Activated T-helper 2 cell treated with anti-CD3 and anti-CD28 coated beads, Interferon-gamma antibody, Interleukin-2, Interleukin-4, amounts not matched to agents 10 μg/mL and 5 μg/mL and 100 μg/mL, durations not matched to agents 14 hours and 24 hours and 36 hours (primary cell): ENCODE measurements at places on chromosomes 11 and 22.

GRCh38 chr22:50715776-50716175 lies 22.2 kb upstream of the ACR start:
- no peak overlapping the region for H3K4me3 ChIP-seq
- no peak overlapping the region for H3K27ac ChIP-seq
- H3K4me1 ChIP-seq = no peaks in the 10 kb centered on the region
- no peaks in the 10 kb centered on the region for H3K36me3 ChIP-seq

DNA sequence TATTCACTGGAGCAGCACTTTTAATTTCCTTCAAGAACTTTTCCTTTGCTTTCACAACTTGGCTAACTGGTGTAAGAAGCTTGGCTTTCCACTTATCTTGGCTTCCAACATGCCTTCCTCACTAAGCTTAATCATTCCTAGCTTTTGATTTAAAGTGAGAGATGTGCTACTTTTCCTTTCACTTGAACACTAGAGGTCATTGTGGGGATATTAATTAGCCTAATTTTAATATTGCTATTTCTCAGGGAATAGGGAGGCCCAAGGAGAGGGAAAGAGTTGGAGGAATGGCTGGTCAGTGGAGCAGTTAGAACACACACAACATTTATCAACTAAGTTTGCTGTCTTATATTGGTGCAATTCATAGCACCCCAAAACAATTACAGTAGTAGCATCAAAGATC lies 24.6 kb upstream of the CCDC90B start:
- peaks cover 12% of the 10 kb centered on the region for H3K27me3 ChIP-seq
- no peak for DNase-seq
- H3K4me1 ChIP-seq = no peaks in the 10 kb centered on the region
- no peak overlapping the region for H3K4me3 ChIP-seq

GRCh38 chr11:103676413-103676812 lies 360.0 kb upstream of the DDI1 start:
- no peaks in the 10 kb centered on the region for H3K4me1 ChIP-seq
- no peak overlapping the region for H3K4me3 ChIP-seq
- no peak for DNase-seq
- no peaks in the 10 kb centered on the region for H3K36me3 ChIP-seq

DNA sequence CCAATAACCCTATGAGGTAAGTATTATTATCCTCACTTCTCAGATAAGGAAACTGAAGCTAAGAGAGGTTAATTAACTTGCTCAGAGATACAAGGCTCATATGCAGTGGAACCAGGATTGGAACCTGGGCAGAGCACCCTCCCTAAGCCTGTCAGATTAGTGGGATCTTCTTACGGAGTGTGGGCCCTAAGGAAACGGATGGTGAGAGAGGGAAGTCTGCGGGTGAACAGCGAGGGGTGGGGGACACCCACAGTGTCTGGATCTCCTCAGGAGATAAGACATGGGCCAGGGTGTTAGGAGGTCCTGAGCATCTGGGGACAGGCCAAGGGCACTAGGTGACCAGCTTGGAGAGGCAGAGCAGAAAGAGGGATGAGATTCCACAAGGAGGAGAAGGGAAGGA lies 376.0 kb downstream of the CADM1 start:
- H3K4me3 ChIP-seq = no peak overlapping the region
- no peaks in the 10 kb centered on the region for H3K4me1 ChIP-seq
- H3K36me3 ChIP-seq = no peaks in the 10 kb centered on the region
- no peak for DNase-seq

DNA sequence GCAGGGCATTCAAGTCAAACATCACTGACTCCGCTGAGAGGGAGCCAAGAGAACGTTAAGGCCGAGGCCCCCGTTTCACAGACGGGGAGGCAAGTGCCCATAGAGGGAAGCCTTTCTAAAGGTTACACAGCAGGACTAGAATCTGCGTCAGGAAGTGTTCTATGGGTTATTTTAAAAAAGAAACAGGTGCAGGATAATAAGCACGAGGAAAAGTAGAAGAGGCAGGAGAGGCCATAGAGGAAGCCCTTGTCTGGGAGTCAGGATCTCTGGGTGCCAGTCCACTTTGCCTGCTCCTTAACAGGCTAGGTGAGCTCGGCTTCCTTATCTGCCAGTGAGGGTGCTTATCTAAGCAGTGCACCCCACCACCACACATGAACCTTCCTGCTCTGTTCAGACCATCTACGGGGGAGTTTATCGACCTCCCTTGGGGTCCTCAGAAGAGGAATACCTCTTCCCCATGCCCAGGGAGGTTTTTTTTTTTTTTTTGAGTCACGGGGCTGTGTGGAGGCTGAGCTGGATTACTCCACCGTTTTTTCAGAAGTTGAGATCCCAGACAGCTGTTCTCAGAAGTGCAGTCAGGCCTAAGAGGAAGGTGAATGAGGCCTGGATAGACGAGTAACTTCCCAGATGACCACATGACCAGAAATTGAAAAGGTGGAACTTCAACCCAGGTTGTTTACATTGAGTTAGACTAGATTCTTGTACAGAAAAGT lies 1.2 kb upstream of the FCHSD2 start:
- peaks cover 21% of the 10 kb centered on the region for H3K36me3 ChIP-seq

GRCh38 chr22:25563761-25564319 lies 635 bp upstream of the GRK3 start:
- H3K36me3 ChIP-seq = peaks cover 19% of the 10 kb centered on the region
- peak overlapping the region; percentile 96 for H3K27ac ChIP-seq
- peak overlapping the region; percentile 92 for H3K4me3 ChIP-seq
- no peak for DNase-seq
- peaks cover 54% of the 10 kb centered on the region for H3K4me1 ChIP-seq

- H3K4me1 ChIP-seq = peaks cover 28% of the 10 kb centered on the region
- no peak overlapping the region for H3K27ac ChIP-seq
- H3K4me3 ChIP-seq = no peak overlapping the region
Observed at GRCh38 chr22:28406246-28406645, 273.4 kb downstream of the TTC28 start.

GRCh38 chr22:46183733-46184132 lies 33.4 kb downstream of the PPARA start:
- no peak overlapping the region for H3K4me3 ChIP-seq
- no peaks in the 10 kb centered on the region for H3K27me3 ChIP-seq
- H3K36me3 ChIP-seq = peaks cover 47% of the 10 kb centered on the region
- no peak overlapping the region for H3K27ac ChIP-seq
- no peak for DNase-seq

DNA sequence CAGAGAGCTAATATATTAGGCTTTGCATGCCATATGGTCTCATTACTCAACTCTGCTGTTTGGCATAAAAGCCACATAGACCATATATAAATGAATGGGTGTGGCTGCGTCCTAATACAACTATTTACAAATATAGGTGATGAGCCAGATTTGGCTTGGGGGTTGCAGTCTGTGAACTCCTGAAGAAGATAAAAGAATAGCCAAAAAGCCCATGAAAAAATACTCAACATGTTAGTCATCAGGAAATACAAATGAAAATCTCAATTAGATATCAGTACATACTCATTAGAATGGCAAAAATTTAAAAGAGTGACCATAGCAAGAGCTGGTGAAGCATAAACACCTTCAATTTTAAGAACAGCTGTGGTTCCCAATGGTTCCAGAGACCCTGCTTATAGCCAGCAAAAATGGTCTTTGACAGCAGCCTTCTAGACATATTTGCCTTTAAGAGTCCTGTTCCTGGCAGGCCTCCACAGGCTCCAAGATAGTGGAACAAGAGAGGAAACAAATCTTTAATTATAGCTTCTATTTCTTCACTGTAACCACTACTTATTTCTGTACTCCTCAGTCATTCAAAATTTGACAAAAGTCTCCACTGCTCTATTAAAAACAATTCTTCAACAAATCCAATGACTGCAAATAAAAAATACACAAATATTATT lies 16.1 kb downstream of the C2CD3 start:
- DNase-seq = no peak
- peaks cover 4% of the 10 kb centered on the region for H3K4me1 ChIP-seq
- no peak overlapping the region for H3K27ac ChIP-seq
- H3K36me3 ChIP-seq = peaks cover 36% of the 10 kb centered on the region
- H3K4me3 ChIP-seq = no peak overlapping the region

DNA sequence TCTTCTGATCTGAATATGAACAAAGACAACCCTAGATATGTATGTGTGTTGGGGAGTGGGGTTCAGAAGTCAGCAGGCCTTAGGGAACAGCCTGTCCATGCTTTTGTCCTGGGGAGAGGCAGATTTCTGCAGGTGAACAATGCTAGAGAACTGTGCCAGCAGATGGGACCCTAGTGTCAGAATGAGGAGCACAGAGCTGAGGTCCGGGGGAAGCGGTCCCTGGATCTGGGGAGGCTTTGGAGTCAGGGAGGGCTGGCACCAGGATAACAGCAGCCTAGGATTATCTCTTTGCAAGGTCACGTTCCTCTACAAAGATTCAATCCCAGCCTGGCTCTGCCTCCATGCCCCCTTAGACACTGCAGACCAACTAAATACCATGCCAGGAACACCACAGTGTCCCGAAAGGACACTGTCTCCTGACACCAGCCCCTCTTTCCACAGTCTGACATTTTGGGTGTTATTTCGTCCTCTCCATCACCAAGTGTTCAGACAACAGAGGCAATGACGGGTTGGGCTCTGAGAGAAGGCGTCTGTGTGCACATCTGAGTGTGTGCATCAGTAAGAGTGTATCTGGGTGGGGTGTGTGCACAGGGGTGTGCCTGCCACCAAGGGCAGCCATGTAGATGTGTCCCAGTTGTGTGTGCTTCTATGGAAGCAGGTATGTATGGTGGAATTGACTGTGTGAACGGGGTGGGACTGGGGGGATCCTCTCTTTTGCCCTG lies 43.5 kb downstream of the EIF3F start:
- no peak for DNase-seq
- peaks cover 10% of the 10 kb centered on the region for H3K4me1 ChIP-seq
- H3K27ac ChIP-seq = no peak overlapping the region
- no peak overlapping the region for H3K4me3 ChIP-seq
- peaks cover 10% of the 10 kb centered on the region for H3K27me3 ChIP-seq

DNA sequence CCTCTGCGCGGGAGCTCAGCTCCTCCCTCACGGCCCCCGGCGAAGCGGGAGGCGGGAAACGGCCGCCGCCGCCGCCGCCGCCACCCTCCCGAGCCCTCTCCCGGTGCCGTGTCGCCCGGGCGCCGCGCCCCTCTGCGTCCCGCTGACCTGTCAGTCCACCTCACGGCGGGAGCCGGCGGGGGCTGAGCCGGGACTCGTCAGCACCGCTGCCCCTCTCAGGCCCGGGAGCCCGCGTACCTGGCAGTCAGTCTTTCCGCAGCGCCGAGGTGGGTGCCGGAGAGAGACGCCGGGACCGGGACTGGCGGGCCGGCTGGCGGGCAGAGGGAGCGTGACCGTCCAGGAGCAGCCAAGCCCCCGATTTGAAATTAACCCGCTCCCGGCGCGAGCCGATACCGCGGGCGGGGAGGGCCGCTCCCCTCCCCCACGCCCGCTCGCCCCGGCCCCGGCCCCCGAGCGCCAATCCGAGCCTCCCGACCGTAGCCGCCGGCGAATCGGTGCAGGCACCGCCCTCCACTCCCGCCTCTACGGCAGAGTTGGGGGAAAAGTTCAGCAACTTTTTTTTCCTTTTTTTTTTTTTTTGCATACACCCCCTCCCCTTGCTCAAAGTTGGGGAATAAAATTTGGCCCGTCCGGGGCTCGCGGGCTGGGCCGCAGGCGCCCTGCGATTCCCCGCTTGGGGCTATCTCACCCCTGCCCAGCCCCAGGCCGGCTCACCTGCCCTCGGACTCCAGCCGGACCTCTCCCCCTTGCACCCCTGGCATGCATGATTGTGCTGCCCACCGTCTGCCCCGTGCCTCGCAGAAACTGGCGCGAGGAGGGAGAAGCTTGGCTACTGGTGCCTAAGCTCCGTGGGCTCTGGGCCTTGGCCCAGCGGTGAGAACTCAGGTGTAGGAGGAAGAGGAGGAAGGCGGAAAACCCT lies 774 bp upstream of the E2F8 start:
- H3K27me3 ChIP-seq = peaks cover 5% of the 10 kb centered on the region
- H3K4me3 ChIP-seq = peak overlapping the region; percentile 90
- DNase-seq = peak; percentile 54

GRCh38 chr11:4863876-4864275 lies 14.9 kb upstream of the OR51S1 start:
- no peaks in the 10 kb centered on the region for H3K27me3 ChIP-seq
- no peak overlapping the region for H3K4me3 ChIP-seq
- H3K36me3 ChIP-seq = no peaks in the 10 kb centered on the region
- H3K4me1 ChIP-seq = no peaks in the 10 kb centered on the region

DNA sequence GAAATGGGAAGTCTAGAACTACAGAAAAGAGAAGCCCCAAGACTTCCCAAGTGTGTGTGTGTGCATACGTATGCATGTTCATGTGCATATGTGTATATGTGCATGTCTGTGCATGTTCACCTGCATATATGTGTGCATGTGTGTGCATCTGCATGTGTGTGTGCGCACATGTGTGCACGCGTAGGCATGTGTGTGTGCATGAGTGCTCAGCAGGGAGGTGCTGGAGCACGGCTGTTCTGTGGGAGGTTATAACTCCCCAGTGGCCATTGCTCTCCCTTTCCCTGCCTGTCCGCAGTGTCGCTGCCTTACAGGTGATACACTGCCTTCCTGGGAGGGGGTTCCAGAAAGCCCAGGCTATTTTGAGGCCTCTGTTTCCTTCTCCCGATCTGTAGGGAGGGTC lies 29.8 kb downstream of the B3GAT1 start:
- H3K4me1 ChIP-seq = peaks cover 14% of the 10 kb centered on the region
- no peak overlapping the region for H3K4me3 ChIP-seq
- no peak for DNase-seq
- H3K27ac ChIP-seq = no peak overlapping the region
- H3K27me3 ChIP-seq = peaks cover 7% of the 10 kb centered on the region
- H3K36me3 ChIP-seq = no peaks in the 10 kb centered on the region

GRCh38 chr11:118914987-118915386 lies 10.7 kb downstream of the BCL9L start:
- peak overlapping the region; percentile 89 for H3K27ac ChIP-seq
- no peak for DNase-seq
- H3K4me3 ChIP-seq = peak overlapping the region; percentile 60
- no peaks in the 10 kb centered on the region for H3K27me3 ChIP-seq
- peaks cover 80% of the 10 kb centered on the region for H3K4me1 ChIP-seq
- peaks cover 12% of the 10 kb centered on the region for H3K36me3 ChIP-seq

DNA sequence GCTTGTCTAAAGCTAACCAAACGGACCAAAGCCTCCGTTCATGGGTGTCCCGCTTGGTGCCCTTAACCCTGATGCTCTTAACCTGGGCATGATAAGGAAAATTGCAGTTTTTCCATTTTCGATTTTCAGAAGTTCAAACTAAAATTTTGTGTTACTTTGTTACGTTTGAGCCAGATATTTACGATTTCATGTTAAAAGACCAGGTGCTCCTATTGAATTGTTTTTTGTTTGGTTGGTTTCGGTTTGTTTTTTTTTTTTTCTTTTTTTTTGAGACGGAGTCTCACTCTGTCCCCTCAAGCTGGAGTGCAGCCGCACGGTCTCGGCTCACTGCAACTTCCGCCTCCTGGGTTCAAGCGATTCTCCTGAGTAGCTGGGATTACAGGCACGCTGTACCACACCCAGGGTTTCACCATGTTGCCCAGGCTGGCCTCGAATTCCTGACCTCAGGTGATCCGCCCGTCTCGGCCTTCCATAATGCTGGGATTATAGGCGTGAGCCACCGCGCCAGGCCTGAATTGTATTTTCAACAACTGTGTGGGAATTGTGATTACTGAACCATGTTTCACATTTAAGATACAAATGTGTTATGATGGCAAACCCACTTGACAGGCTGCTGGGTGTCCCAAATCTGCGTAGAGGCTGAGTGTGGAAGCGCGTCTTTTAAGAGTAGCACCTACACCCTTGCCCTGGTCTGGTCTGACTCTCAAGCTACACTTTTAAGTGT lies 864 bp upstream of the USP28 start:
- H3K4me1 ChIP-seq = peaks cover 40% of the 10 kb centered on the region
- no peak for DNase-seq
- peak overlapping the region; percentile 98 for H3K4me3 ChIP-seq
- H3K36me3 ChIP-seq = peaks cover 18% of the 10 kb centered on the region
- H3K27me3 ChIP-seq = peaks cover 2% of the 10 kb centered on the region
- H3K27ac ChIP-seq = peak overlapping the region; percentile 98
